ENCODE measurements at places on chromosomes 1 and 21.

DNA sequence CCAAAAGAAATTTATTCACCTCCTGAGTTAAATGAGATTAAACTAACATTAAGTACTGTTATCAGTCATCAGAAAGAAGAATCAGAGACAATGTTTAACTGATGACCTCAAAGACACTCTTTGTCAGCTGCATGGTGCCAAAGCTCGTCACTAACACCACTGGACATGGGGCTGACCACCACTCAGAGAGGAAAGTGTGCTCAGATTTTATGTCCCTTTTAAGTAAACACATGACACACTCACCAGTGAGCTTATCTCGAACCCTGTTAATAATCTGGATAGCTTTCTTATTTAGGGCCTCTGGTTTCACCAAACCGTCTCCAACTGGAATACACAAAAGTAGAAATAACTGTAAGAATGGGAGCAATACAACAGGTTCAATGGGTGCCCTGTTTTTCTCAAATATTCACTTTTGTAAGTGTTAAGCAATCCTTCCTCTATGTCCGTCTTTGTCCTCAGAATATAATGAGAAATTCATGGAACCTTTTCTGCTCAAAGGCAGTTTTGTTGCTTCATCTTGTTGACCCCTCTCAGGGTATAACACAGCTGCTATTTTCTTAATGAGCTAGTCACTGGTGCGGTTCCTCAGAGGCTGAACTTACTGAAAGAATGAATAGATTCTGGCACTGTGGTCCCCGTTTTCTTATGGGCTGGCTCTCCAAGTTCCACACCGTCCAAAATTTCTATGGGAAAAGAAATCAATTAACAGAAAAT, 9.5 kb upstream of the EXOSC10 start:
- no peak for DNase-seq

GRCh38 chr21:21366277-21366676, 368.1 kb downstream of the NCAM2 start:
- DNase-seq, result no peak

DNA sequence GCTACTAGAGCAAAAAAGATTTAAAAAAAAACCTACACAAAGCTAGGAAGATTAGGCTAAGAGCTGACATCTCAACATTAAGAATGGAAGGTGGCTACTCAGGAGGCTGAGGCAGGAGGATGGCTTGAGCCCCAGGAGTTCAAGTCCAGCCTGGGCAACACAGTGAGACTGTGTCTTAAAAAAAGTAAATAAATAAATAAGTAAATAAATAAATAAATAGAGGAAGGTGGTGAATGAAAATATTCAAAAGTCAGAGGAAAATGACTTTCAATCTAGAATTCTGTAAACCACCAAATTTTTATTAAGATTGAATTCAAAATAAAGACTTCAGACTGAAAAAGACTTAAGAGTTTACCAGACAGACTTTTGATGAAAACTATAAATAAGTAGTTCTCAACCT, 50.9 kb upstream of the TMPRSS2 start:
- no peak for DNase-seq

DNA sequence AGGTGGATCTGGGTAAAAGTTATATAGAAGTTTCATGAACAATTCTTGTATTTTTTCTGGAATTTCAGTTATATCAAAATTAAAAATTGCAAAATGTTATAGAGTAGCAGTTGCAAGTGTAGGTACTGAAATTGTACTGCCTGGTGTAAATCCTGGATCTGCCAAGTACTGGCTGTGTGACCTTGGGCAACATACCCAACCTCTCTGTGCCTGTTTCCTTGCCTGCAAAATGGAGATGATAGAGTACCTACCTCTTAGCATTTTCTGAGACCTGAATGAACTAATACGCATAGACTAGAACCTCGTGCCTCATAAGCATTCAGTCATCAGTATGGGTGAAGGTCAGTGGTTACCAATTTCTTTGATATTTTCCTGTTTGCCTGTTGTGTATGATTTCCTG, 290.0 kb upstream of the KAZN start:
- no peak for DNase-seq

DNA sequence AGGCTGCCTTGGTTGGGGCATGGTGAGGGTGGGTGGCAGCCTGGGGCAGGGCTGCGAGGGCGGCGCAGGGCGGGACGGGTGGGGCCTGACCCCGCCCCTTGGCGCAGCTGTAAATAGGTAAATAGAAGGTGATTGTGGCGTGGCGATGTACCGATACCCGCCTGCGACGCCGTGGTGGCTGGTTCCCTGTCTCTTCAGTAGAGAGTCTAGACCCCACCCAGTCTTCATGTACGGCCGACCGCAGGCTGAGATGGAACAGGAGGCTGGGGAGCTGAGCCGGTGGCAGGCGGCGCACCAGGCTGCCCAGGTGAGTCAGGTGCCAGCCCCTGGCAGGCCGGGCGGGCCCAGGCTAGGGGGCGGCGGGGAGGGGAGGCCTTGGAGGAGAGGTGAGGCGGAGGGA, at the start of gene KLF17:
Gene KLF17, plus strand, starts transcription at position 140 of the 400 bp plus-strand sequence. Its CDS starts 87 bp downstream, at position 227.
- no peak for DNase-seq

DNA sequence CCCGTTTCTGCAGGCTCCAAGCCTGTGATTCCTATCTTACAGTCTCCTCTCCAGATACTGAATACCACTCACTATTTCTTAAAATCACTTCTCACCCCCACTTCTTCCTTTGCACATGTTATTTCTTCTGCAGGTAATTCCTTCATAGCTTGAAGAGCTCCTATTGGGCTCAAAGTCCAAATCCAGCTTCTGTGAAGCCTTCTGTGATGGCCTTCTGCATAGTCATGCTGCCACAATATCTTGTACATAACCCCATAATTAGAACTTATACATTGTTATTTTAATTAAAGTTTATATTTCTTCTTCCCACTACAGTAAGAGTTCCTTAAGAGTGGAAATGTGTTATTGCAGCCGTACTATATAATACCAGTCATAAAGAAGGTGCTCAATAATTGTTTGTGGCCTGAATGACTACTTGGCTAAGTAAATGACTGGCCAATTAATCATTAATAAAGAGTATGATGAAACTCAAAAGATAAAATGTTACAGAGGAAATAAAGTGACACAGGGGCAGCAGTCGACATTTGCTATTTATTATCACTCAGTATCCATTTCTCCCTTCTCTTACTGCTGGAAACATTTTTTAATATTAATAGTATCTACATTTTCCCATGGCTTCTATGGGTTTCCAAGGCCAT, 886.6 kb downstream of the TTLL7 start:
- DNase-seq, result no peak

GRCh38 chr1:106944721-106945120, 111.8 kb upstream of the PRMT6 start:
- DNase-seq, result no peak

GRCh38 chr21:43001316-43001715, 27.0 kb downstream of the PKNOX1 start:
- DNase-seq, result no peak

DNA sequence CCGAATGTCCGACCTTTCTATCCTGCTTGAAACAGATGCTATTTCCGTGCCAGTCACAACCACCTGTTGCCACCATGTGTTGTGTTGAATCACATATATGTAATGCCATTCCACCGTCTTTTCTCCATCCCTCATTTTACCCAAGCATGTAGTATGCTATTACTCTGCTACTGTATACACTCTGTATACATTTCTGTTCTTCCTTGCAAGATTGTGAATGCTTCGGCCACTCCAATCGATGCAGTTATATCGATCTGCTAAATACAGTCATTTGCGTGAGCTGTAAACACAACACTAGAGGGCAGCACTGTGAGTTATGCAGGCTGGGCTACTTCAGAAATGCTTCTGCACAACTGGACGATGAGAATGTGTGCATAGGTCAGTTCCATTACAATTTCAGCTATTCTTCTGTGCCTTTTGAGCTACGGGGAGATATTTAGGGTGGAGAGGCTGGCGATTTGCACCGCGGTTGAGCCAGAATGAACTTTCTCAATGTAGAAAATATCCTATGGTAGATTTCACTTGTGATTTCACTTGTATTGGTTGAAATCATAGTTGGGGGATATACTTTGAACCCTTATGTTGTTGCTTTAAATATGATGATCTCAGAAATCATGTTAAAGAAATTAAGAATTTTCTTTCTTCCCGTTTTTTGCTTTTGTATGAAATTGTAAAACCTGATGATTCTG, 289.8 kb downstream of the NTNG1 start:
- DNase-seq, result peak; percentile 68

GRCh38 chr1:163672976-163673758, 351.4 kb downstream of the NUF2 start:
- DNase-seq, result no peak

DNA sequence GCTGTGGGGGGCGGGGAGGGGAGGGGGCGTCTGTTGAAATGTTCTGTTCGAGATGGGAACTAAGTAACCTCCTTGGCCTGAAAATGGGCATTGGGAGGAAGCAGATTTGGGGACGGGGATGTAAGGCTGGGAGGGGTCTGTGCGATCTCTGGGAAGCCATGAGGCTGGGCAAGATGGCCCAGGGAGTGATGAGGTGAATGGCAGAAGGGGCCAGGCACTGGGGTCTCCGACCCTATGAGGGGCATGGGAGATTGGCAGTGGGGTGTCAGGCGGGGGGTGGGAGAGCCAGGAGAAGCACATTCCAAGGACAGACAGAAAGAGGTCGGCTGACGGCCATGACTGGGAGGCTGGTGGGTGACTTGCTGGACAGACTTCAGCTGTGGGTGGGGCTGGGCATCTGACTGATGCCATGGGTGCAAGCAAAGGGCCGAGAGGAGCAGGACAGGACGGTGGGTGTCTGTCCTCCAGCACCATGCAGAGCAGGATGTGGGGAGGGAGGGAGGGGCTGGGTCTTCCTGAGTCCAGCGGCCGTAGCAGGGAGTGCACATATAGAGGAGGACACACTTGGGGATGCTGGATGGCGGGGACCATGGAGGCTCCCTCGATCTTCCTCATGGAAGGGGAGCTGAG, 30.0 kb upstream of the COL18A1 start:
- DNase-seq, result no peak

DNA sequence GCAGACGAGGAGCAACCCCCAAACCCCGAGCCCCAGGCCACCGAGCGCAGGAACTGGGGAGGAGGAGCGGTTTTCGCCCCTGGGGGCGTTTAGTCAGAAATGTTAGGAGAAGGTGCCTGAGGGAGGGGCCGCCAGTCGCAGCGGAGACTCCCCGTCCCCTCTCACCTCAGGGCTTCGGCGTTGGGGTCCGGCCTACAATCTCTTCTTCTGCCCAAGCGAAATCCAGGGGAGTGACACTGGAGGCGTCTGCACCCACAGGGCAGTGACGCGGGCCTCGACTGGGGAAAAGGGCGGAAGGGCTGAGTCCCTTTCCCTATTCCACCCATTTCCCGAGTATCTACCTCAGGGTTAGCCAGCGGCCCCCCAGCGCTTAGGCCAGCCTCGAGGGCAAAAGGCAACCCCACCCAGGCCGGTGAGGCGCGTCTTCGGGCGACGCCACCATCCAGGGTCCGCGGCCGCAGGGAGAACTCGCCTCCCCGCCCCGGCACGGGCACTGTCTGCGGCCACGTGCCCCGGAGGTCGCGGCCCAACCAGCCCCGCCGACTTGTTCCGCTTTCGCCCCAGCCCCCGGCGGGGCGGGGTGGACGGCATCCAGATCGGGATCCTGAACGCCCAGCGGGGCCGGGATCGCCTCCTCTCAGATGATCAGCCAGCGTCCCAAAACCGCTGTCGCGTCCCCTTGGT, 118.7 kb upstream of the BARHL2 start:
- DNase-seq, result no peak

DNA sequence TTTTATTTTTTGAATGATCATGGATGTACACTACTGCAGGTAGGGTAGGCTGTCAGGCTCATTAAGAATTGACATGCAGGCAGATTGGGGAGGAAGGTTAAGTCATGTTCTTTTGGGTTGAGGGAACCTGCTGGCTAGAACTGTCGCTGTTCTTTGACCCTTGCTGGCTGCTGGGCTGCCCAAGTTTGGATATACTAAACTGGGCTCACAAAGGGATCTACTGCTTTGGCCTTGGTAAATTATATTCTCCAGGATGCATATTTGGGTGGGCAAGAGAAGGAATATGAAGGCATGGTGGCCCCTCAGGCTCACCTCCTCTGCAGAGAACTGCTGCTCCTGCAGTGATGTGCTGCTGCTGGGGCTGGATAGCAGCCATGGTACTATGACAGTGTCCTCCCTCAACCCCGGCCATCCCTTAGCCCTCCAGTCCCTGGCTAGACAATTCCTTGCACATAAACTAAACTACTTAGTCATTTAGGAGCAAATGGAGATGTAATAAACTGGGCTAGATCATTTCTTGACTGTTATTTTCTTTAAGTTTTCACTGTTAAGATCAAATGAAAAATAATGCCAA, 6.1 kb downstream of the ATP1A1 start:
- no peak for DNase-seq

DNA sequence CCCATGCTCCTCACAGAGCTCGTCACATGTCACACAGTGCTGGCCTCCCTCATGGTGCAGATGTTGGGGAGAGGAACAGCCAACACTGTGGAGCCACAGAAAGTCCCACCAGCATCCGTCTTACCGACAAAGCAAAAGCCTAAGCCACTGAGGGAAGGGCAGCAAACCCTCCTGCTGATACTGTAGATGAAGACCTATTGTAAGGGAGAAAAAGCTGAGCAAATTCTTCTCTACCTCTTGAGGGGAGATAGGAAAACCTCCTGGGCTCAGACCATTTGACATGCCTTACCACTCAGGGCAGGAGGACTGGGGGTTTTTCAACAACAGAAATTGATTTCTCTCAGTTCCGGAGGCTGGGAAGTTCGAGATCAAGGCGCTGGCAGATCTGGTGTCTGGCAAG, 95.9 kb downstream of the WDR64 start:
- DNase-seq, result no peak

- DNase-seq, result peak; percentile 25
Measured at GRCh38 chr1:17086751-17087150, 32.5 kb downstream of the PADI2 start.

GRCh38 chr1:155208541-155209311, at the start of gene MTX1:
MTX1 (plus strand) TSS chr1:155208695; CDS start chr1:155208805, 110 bp downstream.
- DNase-seq, result peak; percentile 93

- DNase-seq, result peak; percentile 76
Measured at GRCh38 chr1:244273845-244274619, 177.7 kb downstream of the ADSS2 start.

- no peak for DNase-seq
Measured at GRCh38 chr1:218031901-218032300, 253.2 kb upstream of the RRP15 start.

GRCh38 chr1:43446881-43447835, 6.6 kb downstream of the HYI start:
- DNase-seq, result no peak

DNA sequence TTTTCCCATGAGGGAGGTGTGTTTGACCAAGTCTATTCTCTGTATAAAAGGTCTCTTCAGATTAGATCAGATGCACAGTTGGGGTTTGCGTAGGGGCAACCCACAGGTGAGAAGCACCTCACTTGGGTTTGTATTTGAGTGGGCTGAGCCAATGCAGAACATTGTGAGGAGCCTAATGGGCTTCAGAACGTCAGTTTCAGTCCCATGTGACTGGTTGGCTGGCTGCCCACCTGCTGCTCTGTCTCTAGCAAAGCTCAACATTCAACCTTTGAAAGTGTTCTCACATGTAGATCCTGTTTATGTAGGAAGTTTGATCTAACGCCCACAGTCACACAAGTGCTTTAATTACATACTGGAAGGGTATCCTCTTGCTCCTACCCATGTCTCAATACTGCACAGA, 105.5 kb downstream of the FASLG start:
- no peak for DNase-seq

GRCh38 chr1:109523706-109524105, 14.2 kb upstream of the AMIGO1 start:
- no peak for DNase-seq

GRCh38 chr1:59664166-59664565, 150.6 kb upstream of the HOOK1 start:
- no peak for DNase-seq
